ENCODE measurements at places on chromosomes 12 and 14. TPM values are rescaled to one million over a fixed set of nuclear protein-coding genes. Genes with fewer than 3 reads are reported as not detected.

DNA sequence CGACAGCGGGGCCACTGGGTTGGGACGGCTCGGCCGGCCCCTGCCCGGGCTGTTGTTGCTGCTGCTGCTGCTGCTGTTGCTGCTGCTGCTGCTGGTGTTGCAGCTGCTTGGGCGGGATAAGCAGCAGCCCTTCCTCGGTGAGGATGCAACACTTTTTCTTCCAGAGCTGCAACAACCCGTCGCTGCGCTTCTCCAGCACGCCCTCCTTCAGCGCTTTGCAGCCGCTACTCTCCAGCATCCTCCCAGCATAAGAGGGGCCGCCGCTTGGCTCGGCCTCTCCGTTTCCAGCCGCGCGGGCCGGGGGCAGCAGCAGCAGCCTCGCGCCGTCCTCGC lies 529 bp downstream of the PHLDA1 start:
- ATAC-seq: no peak

GRCh38 chr12:11749943-11750690 lies 100.6 kb downstream of the ETV6 start:
- ATAC-seq: no peak

DNA sequence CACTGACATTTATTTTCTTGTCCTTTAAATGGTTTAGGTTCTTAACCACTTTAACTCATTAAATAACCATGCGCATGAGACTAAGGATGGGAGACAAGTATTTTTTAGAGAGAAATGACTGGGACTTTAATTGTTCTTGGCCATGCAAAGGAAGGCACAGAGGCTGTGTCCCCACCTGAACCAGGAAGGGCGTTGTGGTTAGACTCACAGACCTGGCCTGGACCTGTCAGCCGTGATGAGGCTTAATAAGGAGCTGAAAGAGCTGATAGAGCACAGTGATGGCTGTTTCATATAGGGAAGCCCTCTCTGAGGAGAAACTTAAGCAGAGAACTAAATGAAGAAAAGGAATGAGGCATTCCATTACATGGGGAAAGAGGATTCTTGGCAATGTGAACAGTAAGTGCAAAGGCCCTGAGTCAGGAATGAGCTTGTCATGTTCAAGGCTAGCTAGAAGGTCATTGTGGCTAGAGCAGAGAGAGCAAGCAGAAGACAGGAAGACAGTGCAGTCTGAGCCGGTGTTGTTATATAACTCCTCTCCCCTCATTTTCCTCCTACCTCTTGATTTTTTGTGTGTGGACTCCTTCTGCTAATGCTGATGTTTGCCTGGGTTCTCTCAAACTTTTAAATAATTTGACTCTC lies 74.4 kb upstream of the ANO4 start:
- no peak for ATAC-seq

Gene B4GALNT1
- total RNA-seq: 3.7 TPM

DNA sequence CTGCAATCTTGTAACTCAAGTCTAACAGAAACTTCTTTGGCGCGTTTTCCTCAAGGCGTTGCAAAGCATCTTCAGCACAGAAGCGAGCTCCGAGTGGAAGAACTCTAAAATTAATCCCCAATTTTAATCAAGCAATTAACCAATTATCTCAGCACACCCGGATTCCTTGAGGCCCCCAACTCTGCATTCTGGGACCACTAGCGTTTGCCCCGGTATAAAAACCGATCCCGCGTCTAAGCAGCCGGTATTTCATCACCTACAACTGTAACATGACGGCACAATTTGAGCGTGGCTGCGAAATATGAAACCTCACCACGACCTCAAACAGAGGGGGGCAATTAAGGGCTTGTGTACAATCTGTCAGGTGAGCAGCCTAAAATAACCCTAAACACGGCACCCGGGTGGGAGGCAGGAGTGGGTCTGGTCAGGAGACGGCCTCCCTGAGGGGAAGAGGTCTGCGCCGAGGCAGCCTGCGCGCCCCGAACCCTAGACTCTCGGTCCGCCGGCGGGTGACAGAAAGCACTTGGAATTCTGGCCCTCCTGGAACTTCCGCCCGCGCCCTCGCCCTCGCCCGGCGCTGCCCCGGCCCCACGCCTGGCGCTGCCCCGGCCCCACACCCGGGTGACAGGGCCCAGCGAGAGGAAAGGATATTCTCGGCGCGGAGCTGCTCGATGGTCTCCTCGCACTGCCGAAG lies 594 bp downstream of the ZCCHC8 start:
- peak; percentile 22 for ATAC-seq

- no peak for ATAC-seq
Observed at GRCh38 chr12:131038961-131039950, 85.5 kb downstream of the ADGRD1 start.
